ENCODE measurements at places on chromosomes 7 and 10.

- no peak for DNase-seq
These were observed 42.2 kb upstream of the LAMB1 start for GRCh38 chr7:108045154-108045553.

- no peak for DNase-seq
These were observed 8.8 kb downstream of the CAPZA2 start for GRCh38 chr7:116871061-116871700.

GRCh38 chr10:123847686-123848432, 43.7 kb downstream of the CPXM2 start:
- DNase-seq: no peak

- DNase-seq: no peak
These were observed 613.9 kb upstream of the IGFBP3 start for GRCh38 chr7:46534664-46535588.

DNA sequence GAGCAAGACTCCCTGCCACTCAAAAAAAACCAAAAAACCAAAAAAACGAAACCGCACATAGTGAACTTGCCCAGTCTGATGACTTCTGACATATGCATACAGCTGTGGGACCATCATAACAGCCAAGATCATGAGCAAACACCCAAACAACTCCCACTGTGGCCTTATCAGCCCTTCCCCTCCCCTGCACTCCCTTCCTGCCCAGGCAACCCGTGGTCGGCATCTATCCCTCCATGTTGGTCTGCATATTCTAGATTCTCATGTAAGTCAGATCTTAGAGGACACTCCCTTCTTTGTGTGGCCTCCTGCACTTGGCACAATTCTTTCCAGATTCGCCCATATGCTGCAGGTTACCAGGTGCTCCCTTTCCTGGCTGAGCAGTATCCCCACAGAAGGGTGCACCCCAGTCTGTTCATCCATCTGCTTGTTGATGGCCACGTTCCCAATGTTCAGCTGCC, 72.8 kb downstream of the GNA12 start:
- no peak for DNase-seq

GRCh38 chr7:139259142-139259541, 28.1 kb downstream of the UBN2 start:
- DNase-seq: no peak

DNA sequence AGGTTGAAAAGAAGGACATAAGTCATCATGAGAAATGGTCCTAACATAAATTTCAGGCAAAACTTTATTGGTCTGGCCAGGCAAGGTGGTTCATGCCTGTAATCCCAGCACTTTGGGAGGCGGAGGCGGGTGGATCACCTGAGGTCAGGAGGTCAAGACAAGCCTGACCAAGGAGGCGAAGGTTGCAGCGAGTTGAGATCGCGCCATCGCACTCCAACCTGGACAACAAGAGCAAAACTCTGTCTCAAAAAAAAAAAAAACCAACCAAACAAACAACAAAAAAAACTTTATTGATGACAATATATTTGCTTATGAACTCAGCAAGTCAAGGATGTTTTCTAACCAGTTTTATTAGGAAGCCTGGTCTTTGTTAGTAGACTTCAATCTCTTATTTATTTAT, 54.6 kb upstream of the ARHGAP21 start:
- DNase-seq: no peak

- no peak for DNase-seq
These were observed 6.5 kb downstream of the VSIR start for GRCh38 chr10:71766717-71767419.

DNA sequence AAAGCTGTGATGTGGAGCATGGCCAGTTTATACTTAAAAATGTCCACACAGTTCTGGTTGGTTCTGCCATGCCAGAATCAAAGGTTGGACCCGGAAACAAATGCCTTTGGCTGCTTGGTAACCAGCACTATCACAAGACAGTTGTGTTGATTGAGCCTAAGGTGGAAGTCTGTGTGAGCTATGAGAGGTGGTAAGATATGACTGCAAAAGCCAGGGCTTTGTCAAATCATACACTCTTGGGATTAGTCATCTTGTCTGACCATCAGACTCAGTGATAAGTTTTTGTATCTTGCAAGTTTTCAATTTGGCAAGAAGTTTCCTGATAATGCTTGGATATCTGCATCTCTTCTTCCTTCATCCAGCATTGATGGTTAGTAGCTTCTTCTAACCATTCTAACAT, 35.5 kb downstream of the GPR141 start:
- no peak for DNase-seq

DNA sequence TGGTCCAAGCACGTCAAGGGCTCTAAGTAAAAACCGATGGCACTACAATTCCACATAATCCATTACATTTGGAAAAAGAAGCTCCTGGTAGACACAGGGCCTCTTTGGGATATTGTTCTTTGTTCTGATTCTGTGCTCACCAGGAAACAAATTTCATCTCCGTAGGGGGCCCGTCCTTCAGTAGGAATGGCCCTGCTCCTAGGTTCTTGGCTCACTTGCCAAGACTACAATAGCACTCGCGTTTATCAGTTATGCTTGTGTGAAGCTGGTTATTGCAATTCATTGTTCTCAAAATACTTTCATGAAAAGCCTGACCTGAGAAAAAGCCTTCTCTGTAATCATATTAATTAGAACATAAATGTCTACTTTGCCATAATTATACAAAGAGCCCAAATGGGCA, 10.3 kb upstream of the ZC3HAV1L start:
- DNase-seq: no peak

DNA sequence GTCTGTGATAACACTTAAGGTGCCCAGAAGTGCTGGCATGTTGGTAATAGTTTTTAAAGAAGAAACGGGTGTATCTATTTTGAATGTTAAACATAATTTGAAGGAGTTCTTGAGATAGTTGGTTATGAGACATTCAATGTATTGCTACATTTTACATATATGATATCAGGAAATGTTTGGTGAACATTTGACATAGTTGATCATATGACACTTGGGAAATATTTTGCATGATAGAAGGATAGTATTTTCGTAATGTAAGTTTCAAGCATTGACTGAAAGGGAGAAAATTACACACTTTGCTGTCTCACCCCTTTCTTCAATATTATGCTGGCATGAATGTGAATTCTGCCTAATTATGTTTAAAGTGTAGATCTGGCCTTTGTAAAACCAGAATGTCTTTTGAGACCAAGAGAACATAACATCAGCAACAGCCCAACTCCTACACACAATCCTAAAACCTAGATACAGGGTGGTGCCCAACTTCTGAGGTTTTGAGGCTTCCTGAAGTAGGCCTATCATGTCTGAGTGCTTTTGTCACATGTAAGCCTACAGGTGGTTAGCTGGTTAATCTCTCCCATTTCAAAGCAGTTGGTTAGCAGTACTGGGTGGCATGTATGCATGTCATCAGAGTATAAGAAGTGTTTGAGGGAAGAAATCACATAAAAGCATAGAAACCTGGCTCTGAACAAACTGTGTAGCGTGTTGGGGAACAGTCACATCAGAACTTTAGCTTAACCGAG, 2.1 kb downstream of the ADD3 start:
- no peak for DNase-seq

- DNase-seq: no peak
These were observed 34.8 kb downstream of the ZMIZ1 start for GRCh38 chr10:79103585-79103984.

- DNase-seq: no peak
These were observed 290.3 kb downstream of the AHR start for GRCh38 chr7:17588730-17589129.

- no peak for DNase-seq
These were observed 140.3 kb downstream of the MAPK8 start for GRCh38 chr10:48446785-48447184.

GRCh38 chr7:155298288-155298833, 683 bp downstream of the INSIG1 start:
- DNase-seq: no peak

DNA sequence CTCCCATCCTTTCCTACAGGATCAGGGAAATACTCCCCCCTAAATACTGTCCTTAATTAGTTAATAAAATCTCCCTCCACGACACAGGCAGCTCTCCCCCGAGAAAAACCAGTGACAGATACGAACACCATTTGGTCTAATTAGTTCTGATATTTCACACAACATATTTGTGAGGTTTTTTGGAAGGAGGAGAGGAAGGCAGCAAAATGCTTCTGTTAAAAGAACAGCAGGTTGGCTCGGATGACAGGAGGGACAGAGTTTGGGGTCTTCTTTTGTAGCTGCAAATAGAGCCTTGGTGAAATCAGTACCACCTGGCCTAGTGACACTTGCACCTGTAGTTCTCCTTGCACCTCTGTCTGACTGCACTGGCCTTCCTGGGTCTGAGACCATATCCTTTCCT, 507.0 kb downstream of the PLXNA4 start:
- no peak for DNase-seq

DNA sequence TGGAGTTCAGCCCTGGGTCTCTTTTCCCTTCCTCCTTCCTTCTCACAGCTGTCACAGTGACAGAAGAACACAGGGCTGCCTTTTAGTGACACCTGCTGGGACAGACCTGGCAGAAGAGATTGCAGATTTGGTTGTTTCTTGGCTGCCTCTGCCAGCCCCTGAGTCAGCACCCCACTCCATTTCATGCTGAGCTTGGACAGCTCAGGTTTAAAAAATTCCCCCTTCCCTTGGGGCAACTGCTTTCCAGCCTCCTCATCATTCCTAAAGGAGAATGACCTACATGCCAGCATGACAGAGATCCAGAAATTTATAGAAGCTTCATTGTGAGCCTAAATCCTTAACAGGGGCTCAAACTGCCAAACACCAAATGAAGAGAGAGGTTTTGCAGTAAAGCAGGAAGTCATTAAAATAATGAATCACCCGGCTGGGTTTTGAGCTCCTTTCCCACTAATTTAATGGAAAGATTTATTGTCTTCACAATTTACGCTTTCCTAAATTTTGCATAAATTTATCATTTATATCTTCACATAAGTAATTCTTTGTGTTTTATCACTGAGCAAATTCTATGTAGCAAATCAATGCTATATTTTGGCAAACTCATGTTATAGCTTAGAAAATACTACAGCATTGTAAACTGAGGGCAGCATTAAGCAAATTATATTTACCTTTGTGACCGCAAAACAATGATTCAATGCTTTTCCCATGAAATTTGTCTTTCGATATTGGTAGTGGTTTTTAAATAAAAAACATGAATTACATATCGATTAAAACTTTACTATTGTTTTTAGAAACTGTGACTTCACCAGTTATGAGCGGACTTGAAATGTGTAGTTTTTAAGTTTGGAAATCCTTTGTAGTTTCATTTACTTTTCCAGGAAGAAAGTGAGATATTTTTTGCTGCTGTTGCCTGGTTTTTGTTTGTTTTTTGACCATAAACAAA, 399.5 kb upstream of the ANKRD30A start:
- peak; percentile 50 for DNase-seq

GRCh38 chr7:29815181-29816105, 9.1 kb downstream of the WIPF3 start:
- DNase-seq: no peak

DNA sequence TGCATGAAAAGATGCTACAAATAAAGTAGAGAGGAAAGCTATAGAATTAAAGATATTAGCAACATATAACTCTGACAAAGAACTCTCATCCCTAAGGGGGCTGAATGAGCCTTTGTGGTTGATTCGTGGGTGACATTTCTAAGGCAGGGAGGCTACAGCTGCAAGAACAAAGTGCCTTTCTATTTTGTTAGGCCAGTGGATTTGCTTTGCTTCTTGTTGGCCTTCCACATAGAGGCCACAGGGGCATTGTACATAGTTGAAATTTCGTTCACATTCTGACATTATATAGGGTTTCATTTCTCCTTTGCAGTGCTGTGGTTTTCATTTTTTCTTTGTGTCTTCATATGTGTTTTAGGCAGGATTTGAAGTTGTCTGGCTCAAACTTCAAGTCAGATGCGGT, 819.2 kb upstream of the C7orf33 start:
- no peak for DNase-seq

- DNase-seq: no peak
These were observed 497 bp downstream of the PPP2R2D start for GRCh38 chr10:131901181-131901829.
